Esophagus muscularis mucosa (tissue), 4 donors: ENCODE measurements at places on chromosomes 3 and 15. TPM values are rescaled to one million over a fixed set of nuclear protein-coding genes. Genes with fewer than 3 reads are reported as not detected.

DNA sequence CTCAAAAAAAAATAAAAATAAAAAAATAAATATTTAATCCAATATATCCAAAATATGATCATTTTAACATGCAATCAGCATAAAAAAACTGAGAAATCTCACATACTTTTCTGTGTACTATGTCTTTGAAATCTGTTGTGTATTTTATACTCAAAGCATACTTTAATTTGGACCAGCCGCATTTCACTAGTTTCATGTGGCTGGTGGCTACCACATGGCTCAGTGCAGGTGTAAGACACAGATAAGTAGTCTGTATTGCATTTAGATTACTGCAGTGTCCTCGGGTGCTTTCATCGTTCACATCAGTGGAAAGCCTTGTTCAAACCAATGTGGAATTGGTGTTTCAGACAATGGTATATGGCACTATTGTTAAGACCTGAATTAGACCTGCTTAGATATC, 11.0 kb downstream of the CRTC3 start:
- DNase-seq, result no peak

- DNase-seq, result no peak
These were observed 50.9 kb upstream of the CMTM7 start for GRCh38 chr3:32340611-32341365.

DNA sequence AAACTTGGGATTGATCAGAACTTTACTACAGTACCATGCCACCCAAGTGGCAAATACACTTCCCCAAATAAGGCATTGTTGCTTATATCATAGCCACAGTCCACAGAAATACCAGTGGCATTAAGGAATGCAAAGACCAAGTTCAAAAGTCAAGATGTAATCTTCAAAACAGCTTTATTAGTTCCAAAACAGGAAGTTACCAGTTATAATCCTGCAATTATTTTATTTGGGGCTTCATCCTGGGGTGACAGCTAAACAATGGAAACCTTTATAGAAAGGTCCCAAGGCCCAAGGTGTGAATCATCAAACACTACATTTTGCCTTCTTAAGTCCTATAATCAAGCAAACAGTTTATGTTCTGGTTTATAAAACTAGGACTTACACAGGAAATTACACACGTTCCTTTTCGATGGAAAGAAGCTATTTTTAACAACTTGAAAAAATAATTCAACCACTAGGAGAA, 30.3 kb upstream of the RNF7 start:
- DNase-seq, result peak; percentile 10

The AMIGO3 gene
- total RNA-seq, result not detected

- DNase-seq, result no peak
These were observed 67.9 kb upstream of the GUCA1C start for GRCh38 chr3:109021556-109021955.

DNA sequence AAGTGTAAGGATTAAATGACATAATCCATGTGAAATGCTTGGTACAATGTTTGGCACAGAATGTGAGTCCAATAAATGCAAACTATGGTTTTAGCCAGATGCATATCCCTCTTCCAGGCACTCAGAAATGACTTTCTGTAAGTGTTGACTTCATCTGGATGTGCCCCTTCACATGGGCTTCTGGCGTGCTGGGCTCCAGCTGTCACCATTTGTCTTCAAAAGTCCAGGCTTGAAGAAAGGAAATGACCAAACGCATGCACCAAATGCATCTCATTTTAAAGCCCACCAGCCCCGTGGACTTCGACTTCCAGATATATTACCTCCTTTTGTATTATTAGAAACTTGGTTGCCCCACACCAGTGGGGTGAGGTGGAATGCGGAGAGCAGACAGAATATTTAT, 23.7 kb downstream of the CRYGS start:
- DNase-seq, result no peak

DNA sequence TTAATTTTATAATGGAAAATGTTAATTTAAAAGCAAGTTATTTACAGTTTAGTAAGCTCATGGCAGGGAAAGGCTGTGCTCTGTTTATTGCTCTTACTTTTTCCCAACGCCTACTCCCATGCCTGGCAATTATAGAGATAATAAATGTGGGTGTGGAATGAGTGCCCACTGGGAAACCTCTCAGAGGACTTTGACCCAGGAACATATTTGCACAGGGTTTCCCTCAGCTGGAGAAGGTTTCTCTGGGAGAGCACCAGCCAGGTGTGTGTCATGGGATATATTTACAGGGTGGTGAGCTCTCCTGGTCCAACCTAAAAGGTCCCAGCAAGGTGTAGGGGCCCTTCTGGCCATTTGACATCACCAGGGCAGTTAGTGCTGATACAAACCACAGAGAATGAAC, 27.9 kb downstream of the ZNF710 start:
- DNase-seq, result no peak

- no peak for DNase-seq
These were observed 34.6 kb downstream of the FGD5 start for GRCh38 chr3:14853271-14853951.

DNA sequence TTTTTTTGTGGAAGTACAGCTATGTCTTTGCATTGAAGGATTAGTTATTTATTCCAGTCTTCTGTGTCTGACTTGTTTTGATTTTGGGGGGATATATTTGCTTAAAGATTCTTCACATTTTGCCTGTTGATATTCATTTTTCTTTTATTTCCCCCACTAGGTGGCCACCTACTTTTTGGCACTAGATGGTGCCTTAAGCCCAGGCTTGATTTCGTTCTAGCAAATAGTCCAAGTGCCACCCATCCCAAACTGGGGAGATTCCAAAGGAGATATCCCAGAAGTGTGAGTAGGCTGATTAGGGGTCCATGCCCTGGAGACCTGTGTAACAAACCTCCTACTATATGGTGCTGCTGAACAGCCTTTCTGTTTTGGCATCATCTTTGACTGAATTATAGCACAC, 80.0 kb upstream of the SPATA16 start:
- DNase-seq, result no peak

The SOX14 gene
- total RNA-seq, result not detected

The CNTN3 gene
- total RNA-seq, result 1.4 TPM

- no peak for DNase-seq
These were observed 109.8 kb downstream of the CHSY1 start for GRCh38 chr15:101141926-101142527.

GRCh38 chr3:186930143-186930640, at the start of gene ST6GAL1:
Gene ST6GAL1, plus strand, starts transcription at chr3:186930526. Its CDS starts 112,178 bp downstream, at chr3:187042704.
- peak; percentile 93 for DNase-seq

DNA sequence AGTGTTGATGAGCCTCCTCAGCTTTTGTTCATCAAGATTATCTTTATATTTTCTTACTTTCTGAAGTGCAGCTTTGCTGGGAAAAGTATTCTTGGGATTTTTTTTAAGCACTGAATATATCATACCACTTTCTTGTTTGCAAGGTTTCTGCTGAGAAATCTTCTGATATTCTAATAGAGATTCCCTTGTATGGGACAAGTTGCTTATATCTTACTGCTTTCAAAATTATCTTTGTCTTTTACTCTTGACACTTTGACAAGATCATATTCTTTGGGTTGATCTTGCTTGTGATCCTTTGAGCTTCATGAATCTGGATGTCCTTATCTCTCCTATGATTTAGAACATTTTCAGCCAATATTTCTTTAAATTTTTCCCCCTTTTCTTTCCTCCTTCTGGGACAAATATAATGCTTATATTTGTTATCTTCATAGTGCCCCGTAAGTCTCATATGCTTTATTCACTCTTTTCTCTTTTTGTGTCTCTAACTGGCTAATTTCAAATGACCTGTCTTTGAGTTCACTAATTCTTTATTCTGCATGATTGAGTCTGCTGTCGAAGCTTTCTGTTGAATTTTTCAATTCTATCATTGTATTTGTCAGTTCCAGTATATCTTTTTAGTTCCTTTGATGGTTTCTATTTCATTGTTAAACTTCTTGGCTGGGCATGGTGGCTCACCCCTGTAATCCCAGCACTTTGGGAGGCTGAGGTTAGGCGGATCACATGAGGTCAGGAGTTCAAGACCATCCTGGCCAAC, 211.4 kb upstream of the MANF start:
- no peak for DNase-seq

- no peak for DNase-seq
These were observed 9.2 kb downstream of the FYCO1 start for GRCh38 chr3:45986303-45986982.

The GRK7 gene
- total RNA-seq, result not detected

The NOX5 gene
- total RNA-seq, result under 0.01 TPM

The TNFSF10 gene
- 23.3 TPM for total RNA-seq

The CLRN1 gene
- not detected for total RNA-seq

The SERPINI2 gene
- total RNA-seq, result 1.2 TPM

- DNase-seq, result no peak
These were observed 128.2 kb downstream of the ADAMTS9 start for GRCh38 chr3:64559588-64559987.

DNA sequence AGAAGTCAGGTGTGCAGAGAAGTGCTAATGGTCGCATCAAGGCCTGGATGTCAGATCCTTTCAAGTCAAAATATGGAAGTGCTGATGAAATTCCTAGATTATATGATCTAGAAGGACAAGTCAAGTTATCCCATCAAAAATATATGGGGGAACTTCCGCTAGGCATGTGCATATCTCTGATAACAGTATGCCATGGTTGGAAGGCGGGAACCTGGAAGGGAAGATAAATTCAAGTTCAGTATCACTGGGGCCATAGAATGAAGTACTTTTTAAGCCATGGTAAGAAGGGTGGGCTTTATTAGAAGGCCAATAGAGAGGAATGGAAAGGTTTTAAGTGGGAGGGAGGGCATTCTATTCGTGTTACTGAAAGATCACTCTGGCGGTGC, 38.3 kb downstream of the MITF start:
- no peak for DNase-seq

DNA sequence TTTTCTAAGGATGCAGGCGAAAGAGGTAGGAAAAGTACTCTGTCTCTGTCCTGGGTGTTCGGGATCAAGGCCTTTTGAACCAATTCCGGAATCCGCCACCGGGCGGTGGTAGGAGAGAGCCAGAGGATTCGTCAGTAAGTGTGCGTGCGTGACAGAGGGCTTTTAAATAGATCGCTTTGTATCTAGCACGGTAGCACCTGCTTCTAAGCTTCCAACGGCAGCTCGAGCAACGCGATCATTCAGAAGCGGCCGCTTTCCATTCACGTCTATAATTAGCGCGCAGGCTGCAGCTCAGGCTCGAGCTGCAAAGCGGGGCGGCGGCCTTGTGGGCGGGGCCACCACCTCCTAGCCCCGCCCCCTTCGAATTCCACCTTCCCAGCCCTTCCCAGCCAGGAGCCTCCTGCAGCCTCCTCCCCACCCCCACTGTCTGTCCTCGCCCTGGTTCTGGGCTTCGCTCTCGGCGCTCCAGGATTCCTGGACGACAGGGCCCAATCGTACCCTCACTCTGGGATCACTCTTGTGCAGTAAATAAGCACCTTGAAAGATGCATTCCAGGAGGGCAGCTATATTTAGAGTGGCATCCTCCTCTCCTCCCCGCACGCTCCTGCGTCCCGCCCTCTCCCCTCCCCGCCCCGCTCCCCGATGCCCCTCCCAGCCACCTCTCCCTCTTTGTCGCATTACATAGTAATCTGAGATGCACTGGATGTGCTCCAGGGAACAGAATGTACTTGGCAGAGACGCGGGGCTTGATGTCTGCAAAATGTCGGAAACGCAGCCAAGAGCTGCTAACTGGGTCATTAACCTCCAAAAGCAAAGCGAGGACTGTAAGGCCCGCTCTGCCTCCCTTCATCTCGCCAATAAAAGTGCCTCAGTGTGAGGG, 224.1 kb upstream of the TPRG1 start:
- peak; percentile 99 for DNase-seq

The ATP1B3 gene
- 61.0 TPM for total RNA-seq

The MTMR10 gene
- total RNA-seq, result 32.3 TPM

The CRABP1 gene
- not detected for total RNA-seq

DNA sequence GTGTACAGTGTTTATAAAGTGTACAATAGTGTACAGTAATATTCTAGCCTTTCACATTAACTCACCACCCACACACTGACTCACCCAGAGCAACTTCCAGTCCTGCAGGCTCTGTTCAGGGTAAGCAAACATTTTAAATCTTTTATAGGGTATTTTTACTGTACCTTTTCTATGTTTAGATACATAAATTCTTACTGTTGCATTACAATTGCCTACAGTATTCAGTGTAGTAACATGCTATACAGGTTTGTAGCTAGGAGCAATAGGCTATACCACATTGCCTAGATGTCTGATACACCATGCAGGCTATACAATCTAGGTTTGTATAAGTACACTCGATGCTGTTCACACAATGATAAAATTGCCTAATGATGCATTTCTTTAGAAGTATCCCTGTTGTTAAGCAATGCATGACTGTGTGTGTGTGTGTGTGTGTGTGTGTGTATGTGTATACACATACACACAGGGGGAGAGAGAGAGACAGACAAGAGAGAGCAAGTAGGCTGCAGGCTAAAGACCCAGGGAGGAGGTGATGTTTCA, 72.5 kb upstream of the PRR23C start:
- peak; percentile 79 for DNase-seq

- no peak for DNase-seq
These were observed 13.0 kb upstream of the MYO5C start for GRCh38 chr15:52308446-52309153.

The RBM6 gene
- total RNA-seq, result 57.9 TPM

- DNase-seq, result no peak
These were observed 260.0 kb upstream of the LYSMD4 start for GRCh38 chr15:99993262-99993661.

DNA sequence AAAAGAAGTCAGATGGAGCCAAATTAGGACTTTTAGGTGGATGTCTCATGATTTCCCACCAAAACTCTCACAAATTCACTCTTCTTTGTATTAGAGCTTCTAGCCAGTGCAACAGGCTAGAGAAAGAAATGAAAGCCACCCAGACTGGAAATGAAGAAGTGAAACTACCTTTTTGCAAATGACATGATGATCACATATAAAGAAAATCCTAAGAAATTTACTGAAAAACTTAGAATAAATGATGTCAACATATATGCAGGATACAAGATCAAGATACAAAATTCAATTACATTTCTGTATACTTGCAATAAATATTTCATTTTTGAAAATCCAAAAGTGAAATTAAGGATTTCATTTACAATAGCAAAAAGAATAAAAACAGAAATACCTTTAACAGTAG, 110.8 kb downstream of the LRIG1 start:
- no peak for DNase-seq

GRCh38 chr3:23960649-23961048, 15.6 kb downstream of the NR1D2 start:
- no peak for DNase-seq

- peak; percentile 60 for DNase-seq
These were observed 94.0 kb downstream of the ETFA start for GRCh38 chr15:76217029-76217881.

GRCh38 chr3:129323651-129324294, 45.1 kb downstream of the HMCES start:
- DNase-seq, result no peak

GRCh38 chr15:66716656-66717020, 14.6 kb downstream of the SMAD6 start:
- no peak for DNase-seq
